Dermis microvascular lymphatic vessel endothelial cell (primary cell): ENCODE measurements at places on chromosomes 12 and 14.

DNA sequence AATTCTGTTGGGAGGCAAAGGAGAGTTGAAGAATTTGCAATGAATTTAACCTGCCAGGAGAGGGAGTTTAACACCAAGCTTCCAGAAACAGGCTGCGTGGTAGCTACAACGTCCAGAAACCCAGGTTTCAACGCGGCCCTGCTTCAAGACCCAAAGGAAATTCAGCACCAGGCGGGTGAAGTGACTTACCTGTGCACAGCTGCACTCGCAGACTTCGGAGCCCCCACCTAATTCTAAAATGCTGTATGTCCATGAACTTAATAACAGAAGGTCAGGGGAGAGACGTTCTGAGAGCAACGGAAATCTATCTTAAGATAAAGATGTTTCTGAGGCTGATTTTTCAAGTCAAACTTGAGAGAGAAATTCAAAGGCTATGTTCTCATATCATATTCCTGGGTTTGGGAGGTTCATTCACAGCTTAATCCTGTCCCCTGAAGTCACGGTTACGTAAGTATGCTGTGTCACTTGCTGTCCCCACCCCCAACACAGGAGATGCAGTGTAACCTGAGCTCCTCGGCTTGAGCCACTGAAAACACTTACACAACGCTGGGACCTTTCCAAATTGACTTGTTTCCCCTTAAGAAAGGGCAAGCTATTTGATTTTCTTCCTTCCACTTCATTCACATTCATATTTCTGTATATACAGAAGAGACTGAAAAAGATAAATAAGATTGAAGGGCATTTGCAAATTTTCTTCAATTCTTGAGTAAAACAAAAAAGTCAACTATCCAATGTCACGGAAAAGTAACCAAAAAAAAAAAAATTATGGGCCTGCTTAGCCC lies 22.7 kb downstream of the CLIP1 start:
- DNase-seq, result peak; percentile 73

GRCh38 chr12:30197392-30198057 lies 413.8 kb upstream of the TMTC1 start:
- no peak for DNase-seq

DNA sequence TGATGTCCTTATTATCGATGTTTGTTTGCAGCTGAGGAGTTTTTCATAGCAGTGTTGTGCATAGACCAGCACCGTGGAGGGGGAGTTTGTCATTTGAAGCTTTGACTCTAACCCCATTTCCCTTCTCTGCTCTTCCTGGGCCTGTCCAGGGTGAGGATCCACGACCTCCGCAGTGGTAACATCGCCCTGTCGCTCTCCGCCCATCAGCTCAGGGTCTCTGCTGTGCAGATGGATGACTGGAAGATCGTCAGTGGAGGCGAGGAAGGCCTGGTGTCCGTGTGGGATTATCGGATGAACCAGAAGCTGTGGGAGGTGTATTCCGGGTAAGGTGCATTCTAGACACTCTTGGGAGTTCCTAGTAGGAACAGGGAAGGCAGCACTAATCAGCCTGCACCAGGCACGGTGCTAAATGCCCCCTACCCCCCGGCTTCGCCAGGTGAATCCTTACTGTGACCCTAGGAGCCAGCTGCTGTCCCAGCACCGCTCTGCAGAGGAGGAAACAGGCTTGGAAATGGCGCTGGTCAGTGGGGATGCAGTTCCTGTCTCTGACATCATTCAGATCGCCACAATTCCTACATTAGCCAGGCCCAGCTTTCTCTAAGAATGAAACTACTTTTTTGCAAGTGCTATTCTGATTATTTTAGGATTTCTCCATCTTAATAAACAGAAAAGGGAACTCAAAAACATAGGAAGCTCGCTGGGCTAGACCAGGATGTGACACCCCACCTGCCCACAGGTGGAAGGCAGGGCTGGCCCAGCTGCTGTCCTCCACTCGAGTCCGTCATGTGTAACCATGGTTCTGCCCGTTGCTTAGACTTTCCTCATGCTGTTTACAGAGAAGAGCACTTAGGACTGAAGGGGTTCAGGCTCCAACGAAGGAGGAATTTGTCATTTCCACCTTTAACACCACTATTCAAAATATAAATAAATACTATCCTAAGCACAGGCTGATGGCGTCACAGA lies 74.9 kb downstream of the TESC start:
- no peak for DNase-seq

DNA sequence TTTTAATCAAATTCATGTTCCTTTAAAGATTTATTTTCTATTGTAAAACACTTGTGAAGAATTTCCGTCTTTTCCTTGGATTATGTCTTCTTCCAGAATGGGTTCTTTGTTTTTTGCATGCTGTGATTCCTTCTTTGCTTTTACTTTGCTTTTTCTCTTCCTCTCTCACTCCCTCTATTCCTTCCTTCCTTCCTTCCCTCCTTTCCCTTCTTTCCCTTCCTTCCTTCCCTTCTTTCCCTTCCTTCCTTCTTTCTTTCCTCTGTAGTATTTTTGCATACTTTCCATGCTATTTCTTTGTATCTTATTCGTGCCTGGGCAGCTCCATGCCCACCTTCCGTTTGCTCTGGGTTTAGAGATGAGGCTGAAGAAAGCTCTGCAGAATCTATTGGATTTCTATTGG lies 21.6 kb upstream of the FGF23 start:
- no peak for DNase-seq

DNA sequence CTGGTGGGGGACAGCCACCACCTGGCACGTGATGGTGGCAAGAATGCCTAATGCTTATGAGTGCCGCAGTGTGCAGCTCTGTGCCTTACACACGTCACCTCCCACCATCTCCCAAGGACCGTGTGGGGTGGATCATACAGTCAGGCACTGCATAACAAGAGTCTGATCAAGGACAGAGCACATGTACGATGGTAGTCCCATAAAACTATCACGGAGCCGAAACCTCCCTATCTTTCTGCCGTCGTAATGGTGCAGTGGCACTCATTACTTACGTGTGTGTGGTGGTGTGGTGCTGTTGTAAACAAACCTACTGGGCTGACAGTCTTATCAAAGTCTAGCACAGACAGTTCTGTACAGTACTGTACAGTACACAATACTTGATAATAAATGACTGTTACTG lies 89.3 kb downstream of the CACNA1C start:
- no peak for DNase-seq

GRCh38 chr12:122244565-122245371 lies 18.9 kb upstream of the DIABLO start:
- no peak for DNase-seq

GRCh38 chr12:12877153-12877768 lies 14.1 kb upstream of the GPRC5A start:
- no peak for DNase-seq

DNA sequence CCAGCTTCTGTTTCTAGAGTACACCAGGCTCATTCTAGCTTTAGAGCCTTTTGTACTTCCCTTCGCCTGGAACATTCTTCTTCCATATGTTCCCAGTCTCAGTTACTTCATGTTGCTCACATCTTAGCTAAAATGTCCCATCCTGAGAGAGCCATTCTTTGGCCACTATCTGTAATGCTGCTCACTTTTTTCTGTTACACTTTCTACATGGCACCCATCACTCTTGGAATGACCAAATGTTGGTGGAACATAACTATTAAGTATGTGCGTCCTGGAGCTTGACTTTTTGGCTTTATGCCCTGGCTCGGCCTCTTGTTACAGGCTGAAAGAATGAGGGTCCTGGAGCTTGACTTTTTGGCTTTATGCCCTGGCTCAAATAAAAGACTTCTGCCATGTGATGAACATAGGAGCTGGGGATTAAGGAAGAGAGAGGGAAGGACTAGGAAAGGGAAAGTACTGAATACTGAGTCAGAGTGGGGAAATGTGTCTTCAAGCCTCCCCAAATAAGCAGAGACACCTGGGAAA lies 442.9 kb upstream of the ATP2B1 start:
- DNase-seq, result no peak

DNA sequence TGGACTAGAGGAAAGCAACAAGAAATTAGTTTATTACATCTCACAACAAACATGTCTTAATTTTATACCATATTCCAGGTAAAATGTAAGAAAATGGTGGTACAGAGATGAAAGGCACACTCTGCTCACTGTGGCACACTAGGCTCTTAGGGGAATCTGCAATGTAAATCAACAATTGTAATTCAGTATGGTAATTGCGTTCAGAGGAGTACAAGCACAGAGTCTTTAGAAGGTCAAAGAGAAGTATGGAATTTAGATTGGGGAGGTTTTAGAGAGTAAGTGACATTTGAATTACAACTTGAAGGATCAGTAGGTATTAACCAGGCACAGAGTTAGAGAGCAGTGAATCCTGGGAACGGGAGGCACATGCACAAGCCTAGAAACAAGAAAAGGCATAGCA lies 694.0 kb upstream of the USP15 start:
- DNase-seq, result no peak

DNA sequence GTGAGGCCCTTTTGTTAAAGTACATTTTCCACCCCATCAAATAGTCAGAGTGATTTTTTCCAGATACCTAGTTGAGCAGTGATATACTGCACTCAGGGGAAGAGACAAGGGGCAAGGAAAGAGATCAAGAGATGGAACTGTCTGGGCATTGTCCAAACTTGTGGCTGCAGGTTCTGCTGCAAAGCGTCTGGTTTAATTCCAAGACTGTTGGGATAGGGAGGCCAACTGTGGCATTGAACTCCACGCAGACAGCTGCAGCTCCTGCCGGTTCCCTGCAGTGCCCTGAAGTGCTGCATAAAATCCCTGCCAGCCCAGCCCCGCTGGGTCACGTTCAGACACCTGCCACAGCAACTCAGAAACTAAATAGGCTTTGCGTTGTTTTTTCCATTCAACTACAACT lies 30.5 kb downstream of the RPH3A start:
- no peak for DNase-seq

DNA sequence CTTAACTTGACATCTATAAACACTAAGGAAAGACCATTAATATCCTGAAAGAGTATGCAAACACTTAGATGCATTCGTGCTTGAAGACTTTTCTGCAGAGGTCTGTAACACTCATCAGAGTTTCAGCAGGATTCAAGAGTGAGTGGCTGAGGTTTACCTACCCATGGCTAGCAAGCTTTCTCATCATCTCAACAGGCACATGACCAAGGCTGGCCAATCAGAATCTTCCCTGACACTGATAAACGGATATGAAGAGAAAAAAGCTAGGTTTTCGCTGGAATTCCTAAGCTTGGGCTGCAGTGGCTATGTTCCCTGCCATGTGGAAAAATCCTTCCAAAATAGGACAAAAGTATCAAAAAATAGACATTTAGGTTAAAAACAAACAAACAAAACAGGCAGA lies 162.1 kb upstream of the USP15 start:
- no peak for DNase-seq

DNA sequence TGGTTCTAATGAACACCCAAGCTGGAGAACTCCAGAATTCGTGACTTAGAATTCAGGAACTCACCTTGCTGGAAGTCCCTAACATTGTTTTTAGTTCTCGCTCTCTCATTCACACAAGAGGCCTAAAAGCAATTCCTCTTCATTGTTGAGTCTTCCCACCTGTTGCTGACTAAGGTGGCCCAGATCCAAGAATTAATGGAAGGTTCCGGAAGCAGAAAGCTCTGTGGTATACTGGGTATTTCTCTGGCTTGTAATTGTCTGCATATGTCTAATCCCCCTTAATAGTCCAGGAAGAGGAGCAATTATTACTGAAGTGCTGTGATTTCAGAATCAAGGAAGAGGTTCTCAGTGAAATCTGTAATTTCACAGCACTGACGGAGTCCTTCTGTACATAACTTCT lies 31.4 kb downstream of the TMEM233 start:
- DNase-seq, result peak; percentile 34

DNA sequence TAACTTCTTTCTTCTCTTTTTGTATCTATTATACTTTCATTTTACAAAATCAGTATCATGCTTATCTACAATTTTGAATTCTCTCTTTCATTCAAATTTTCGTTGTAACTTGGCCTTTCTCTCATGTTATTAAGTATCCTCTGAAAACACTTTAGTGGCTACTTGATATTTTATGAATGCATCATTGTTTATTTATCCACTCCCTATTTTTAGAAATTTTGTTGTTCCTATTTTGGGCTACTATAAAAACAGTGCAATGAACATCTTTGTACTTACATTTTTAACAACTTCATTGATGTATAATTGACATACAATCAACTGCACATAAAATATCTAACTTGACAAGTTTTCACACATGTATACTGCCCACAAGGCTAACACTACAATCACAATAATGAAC lies 44.0 kb upstream of the AMIGO2 start:
- DNase-seq, result no peak

GRCh38 chr12:104814944-104815343 lies 143.1 kb downstream of the SLC41A2 start:
- no peak for DNase-seq

DNA sequence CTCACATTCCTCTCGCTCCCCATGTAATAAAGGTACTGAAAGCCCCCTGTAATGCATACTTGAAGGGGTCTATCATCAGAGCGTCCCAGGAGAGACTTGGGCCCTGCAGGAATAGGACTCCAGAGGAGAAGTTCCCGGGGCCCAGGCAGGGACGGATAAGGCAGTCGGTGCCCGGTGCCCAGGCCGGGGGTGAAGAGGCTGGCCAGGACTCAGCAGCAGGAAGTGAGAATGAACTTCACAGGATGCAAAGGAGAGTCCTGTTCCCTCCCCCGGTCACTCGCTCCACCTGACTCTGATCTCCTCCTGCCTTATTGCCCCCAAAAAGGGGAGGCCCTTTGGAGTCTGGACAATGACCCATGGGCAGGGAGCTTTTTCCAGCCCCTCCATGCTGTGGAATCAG lies 40.2 kb downstream of the LRRC74A start:
- DNase-seq, result no peak

- no peak for DNase-seq
Observed at GRCh38 chr12:19227880-19228210, 98.3 kb downstream of the PLEKHA5 start.

DNA sequence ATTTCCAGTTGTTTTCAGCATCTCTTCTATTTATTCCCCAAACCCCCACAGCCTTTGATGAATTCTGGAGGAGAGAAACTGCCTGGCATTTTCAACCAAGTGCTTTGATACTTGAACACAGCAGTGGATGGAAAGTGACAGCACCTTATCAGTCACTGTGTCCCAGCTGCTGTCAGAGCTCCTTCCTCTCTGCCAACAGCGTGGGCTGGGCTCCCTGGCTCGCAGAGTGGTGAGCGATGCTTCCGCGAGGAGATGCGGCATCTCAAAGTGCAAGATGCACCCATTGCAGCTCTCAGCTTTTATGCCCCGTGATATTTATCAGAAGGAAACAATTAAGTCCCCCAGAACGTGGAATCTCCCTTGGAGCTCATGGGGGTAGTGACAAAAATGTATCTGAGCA lies 72.6 kb upstream of the TCL1A start:
- no peak for DNase-seq

DNA sequence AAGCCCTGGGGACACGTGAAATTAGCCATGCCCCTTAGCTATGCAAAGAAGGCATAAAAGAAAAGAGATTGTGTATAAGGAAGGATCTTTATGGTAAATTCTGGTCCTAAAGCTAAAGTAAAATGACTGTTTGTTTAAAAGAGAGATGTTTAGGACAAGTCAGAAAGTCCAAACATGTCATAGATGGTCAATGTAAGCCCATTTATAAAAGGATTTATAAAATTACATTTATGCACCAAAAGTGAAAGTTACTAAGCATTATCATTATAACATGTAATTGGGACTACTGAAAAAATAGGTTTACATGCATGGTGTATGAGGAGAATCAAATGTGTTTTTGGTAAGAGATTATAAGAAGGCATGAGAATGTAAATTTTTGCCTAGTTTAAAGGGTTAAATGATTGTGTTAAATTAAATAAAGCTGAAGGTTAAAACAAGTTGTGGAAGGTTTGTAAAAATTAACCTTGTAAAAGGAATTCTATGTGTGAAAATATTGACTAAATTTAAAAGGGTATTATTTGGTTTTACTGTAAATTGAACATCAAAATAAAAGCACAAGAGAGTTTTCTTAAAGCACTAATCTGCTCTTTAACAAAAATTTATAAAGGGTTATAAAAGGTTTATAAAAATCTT lies 50.4 kb upstream of the TSPAN8 start:
- no peak for DNase-seq
